ENCODE measurements at places on chromosomes 12 and 14.

GRCh38 chr12:120249266-120249874, 16.2 kb downstream of the PXN start:
- no peak for DNase-seq
- H3K36me3 ChIP-seq, result peaks cover 7% of the 10 kb centered on the region
- H3K27ac ChIP-seq, result no peak overlapping the region

- peak overlapping the region; percentile 72 for H3K27ac ChIP-seq
- DNase-seq, result no peak
- H3K4me3 ChIP-seq, result peak overlapping the region; percentile 41
Observed at GRCh38 chr14:50676814-50677516, 8.9 kb upstream of the SAV1 start.

GRCh38 chr12:103207936-103208335, 250.5 kb downstream of the ASCL1 start:
- H3K27me3 ChIP-seq, result no peaks in the 10 kb centered on the region
- no peak for DNase-seq
- H3K4me3 ChIP-seq, result no peak overlapping the region
- H3K36me3 ChIP-seq, result no peaks in the 10 kb centered on the region

DNA sequence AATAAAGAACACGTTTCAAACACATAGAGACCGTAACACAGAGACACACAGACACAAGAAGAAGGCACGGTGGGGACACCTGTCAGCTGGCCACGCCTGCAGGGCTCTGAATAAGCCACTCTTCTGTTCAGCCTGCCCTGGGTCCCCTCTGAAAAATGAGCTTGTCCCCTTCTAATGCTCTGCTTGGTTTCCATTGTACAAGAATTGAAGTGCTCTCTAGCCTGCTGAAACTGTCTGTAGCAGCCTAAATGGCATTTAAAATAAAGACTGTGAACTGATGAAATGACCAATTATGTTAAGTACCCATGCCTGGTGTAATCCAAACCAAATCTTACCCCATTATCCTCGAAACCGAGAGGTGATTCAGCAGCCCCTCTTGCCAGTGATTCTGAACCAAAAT, 139.8 kb downstream of the FOXN3 start:
- H3K27me3 ChIP-seq, result no peaks in the 10 kb centered on the region
- H3K27ac ChIP-seq, result no peak overlapping the region
- H3K36me3 ChIP-seq, result peaks cover 4% of the 10 kb centered on the region
- no peak overlapping the region for H3K4me3 ChIP-seq
- no peak for DNase-seq
- H3K4me1 ChIP-seq, result peaks cover 5% of the 10 kb centered on the region

- peak overlapping the region; percentile 65 for H3K4me3 ChIP-seq
- peaks cover 46% of the 10 kb centered on the region for H3K27me3 ChIP-seq
Observed at GRCh38 chr12:5433845-5434646, 2.1 kb downstream of the NTF3 start.

DNA sequence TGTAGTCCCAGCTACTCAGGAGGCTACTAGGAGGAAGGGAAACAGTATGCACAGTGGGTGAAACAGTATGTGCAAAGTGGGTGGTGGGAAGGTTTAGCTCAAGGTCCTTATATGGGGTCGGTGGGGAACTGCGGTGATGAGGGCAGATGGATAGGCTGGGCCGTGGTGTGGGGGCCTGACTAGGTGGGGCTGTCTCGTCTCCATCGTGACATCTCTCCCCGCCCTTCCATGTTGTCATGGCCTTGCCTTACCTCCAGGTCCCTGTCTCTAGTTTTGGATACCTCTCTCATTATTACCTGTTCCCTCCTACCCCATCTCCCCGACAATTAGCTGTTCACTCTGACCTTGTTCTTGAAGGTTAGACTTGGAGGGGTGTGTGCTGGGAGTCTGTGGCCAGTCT, 4.4 kb upstream of the NR4A1 start:
- H3K27ac ChIP-seq, result no peak overlapping the region
- H3K36me3 ChIP-seq, result no peaks in the 10 kb centered on the region
- H3K4me3 ChIP-seq, result no peak overlapping the region
- peaks cover 14% of the 10 kb centered on the region for H3K4me1 ChIP-seq
- no peak for DNase-seq

DNA sequence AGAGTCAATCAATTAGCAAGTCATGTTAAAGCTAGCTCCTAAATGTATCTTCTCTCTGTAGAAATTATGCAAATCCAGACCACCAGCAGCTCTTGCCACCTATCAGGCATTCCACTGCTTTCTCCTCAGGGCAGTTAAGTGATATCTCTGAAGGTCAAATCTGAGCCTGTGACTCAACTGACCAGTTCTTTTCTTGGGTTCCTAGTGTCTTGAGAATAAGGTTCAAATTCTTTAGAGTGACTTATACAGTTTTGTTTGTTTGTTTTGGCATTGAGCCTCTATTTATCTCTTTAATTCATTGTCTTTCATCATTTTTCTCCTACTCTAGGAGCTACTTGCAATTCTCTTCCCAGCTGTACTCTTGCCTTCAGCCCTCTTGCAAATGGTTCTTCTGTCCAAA, 2.5 kb upstream of the LRIG3 start:
- H3K36me3 ChIP-seq, result no peaks in the 10 kb centered on the region
- H3K27ac ChIP-seq, result no peak overlapping the region
- peak; percentile 85 for DNase-seq
- H3K4me1 ChIP-seq, result peaks cover 16% of the 10 kb centered on the region
- H3K27me3 ChIP-seq, result no peaks in the 10 kb centered on the region

GRCh38 chr12:78269620-78270019, 438.9 kb downstream of the NAV3 start:
- H3K36me3 ChIP-seq, result no peaks in the 10 kb centered on the region
- H3K4me3 ChIP-seq, result no peak overlapping the region
- no peak overlapping the region for H3K27ac ChIP-seq
- H3K4me1 ChIP-seq, result no peaks in the 10 kb centered on the region
- H3K27me3 ChIP-seq, result no peaks in the 10 kb centered on the region

GRCh38 chr14:81450100-81450531, 50.0 kb upstream of the STON2 start:
- H3K4me3 ChIP-seq, result no peak overlapping the region
- H3K36me3 ChIP-seq, result no peaks in the 10 kb centered on the region
- peaks cover 16% of the 10 kb centered on the region for H3K27me3 ChIP-seq
- H3K4me1 ChIP-seq, result no peaks in the 10 kb centered on the region

DNA sequence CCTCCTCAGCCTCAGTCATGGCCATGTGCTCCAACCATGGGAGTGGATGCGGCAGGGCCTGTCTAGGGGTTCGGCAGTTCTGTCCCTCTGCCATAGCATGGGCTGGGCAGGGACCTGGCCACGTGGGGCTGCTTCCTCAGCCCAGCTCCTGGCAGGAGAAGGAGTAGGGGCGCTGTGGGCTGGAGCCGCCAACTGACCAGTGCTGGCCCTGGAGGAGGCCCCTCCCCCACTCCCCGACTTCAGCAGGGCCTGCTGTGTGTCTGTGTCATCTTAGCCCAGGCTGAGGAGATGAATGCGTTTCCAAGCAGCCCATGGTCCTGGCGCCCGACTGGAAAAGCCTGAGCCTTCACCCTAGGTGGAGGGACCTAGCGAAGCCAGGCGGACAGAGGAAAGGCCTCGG, 2.7 kb upstream of the PACS2 start:
- no peak overlapping the region for H3K4me3 ChIP-seq
- no peaks in the 10 kb centered on the region for H3K36me3 ChIP-seq
- DNase-seq, result no peak
- no peaks in the 10 kb centered on the region for H3K27me3 ChIP-seq

DNA sequence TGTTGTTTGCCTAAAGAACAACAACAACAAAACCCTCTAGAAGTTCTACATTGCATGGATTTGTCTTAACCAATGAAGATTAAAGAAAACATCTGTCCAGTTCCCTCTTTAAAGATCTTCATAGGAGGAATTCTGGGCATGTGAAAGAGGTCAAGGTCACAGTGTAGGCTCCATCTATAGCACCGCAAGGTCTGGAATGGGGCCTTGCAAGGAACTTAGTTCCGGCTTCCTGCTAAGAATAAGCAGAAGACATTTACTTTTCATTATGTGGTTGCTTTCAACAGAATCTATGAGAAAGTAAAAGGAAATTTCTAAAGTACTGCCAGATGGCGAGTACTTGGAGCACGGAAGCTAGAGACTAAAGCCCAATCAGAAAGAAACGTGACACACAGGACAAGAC, 57.2 kb upstream of the GNPNAT1 start:
- H3K27ac ChIP-seq, result no peak overlapping the region
- no peaks in the 10 kb centered on the region for H3K36me3 ChIP-seq
- H3K4me1 ChIP-seq, result peaks cover 7% of the 10 kb centered on the region
- no peak for DNase-seq
- H3K27me3 ChIP-seq, result no peaks in the 10 kb centered on the region

- H3K36me3 ChIP-seq, result no peaks in the 10 kb centered on the region
Observed at GRCh38 chr14:68591786-68592185, 201.1 kb downstream of the ZFP36L1 start.

- H3K27me3 ChIP-seq, result no peaks in the 10 kb centered on the region
- H3K36me3 ChIP-seq, result no peaks in the 10 kb centered on the region
- peaks cover 7% of the 10 kb centered on the region for H3K4me1 ChIP-seq
- H3K4me3 ChIP-seq, result no peak overlapping the region
- no peak for DNase-seq
Observed at GRCh38 chr12:32505067-32505945, 105.9 kb downstream of the FGD4 start.

GRCh38 chr12:6372403-6373003, 2.9 kb downstream of the SCNN1A start:
- H3K4me1 ChIP-seq, result peaks cover 47% of the 10 kb centered on the region
- H3K36me3 ChIP-seq, result no peaks in the 10 kb centered on the region
- H3K27ac ChIP-seq, result peak overlapping the region; percentile 65
- H3K27me3 ChIP-seq, result no peaks in the 10 kb centered on the region
- DNase-seq, result peak; percentile 80

DNA sequence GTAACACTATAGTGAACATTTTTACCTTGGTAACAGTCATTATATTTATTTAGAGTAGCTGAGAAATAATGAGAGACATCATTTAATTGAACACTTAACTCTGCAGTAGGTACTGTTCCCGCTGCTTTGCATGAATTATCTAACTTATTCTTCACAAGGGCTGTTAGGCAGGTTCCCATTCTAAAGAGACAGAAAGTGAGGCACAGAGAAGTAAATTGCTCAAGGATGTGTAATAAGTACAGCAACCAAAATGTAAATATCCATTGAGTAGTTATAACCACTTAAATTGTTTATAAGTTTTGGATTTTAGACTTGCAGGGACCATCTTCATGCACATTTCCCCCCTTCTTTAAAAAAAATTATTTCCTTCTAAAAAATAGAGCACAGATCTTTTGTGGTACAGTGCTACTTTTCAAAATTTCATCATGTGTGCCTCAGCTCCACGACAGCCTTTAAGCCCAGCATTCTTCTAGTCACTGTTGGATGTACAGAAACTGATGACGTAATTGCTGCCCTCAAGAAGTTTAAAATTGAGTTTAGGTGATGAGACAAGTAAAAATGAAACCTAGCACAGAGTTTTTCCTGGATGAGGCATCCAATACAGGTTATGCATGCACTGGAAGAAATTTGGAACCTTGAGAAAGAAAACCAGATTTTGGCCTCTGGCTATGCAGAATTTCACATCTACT, 6.0 kb upstream of the MANSC4 start:
- H3K4me3 ChIP-seq, result no peak overlapping the region
- H3K4me1 ChIP-seq, result peaks cover 25% of the 10 kb centered on the region
- peaks cover 12% of the 10 kb centered on the region for H3K36me3 ChIP-seq
- peak overlapping the region; percentile 66 for H3K27ac ChIP-seq
- peak; percentile 75 for DNase-seq

DNA sequence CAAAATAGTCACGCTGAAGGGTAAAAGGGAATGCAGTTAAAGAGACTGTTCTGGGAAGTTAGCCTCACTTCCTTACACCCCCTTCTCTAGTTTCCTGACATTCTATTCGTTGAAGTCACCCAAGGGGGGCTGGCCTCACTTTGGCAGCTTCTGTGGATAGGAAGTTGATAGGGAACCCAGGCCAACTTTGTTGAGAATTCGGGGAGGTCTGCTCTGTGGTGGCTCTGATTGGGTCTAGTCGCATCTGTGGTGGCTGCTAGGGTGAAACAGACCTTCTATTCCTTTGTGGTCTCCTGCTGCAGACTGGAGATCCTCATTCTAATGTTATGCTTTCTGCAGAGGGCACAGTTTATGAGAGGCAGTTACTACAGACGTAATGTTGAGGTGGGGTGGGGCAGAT, 28.8 kb upstream of the GZMB start:
- H3K36me3 ChIP-seq, result no peaks in the 10 kb centered on the region
- H3K27ac ChIP-seq, result no peak overlapping the region
- no peak for DNase-seq
- no peaks in the 10 kb centered on the region for H3K4me1 ChIP-seq
- no peak overlapping the region for H3K4me3 ChIP-seq

GRCh38 chr14:96140952-96141351, 63.7 kb upstream of the BDKRB2 start:
- peaks cover 9% of the 10 kb centered on the region for H3K4me1 ChIP-seq
- H3K27me3 ChIP-seq, result no peaks in the 10 kb centered on the region
- no peak overlapping the region for H3K27ac ChIP-seq
- no peaks in the 10 kb centered on the region for H3K36me3 ChIP-seq

GRCh38 chr14:74979029-74979428, 23.6 kb upstream of the PGF start:
- no peaks in the 10 kb centered on the region for H3K36me3 ChIP-seq
- peaks cover 22% of the 10 kb centered on the region for H3K4me1 ChIP-seq
- H3K4me3 ChIP-seq, result no peak overlapping the region
- no peak overlapping the region for H3K27ac ChIP-seq

- peaks cover 2% of the 10 kb centered on the region for H3K27me3 ChIP-seq
- no peak for DNase-seq
Observed at GRCh38 chr14:30757082-30757481, 117.3 kb upstream of the COCH start.

DNA sequence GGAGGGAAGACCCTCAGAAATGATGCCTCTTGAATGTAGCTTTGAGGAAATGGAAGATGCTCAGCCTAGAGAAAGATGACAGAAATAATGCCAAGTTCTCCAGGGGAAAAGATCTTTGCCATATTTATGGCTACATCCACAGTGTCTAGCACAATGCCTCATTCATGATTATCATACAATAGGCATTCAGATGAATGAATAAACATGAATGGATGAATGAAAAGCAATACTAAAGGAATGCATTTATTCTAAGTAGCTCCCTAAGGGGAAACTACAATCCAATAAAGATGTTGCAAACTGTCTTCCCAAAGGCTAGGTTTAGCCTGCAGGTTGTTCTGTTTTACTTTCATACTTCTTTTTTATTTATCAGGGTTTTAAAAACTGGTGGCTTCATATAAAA, 12.0 kb downstream of the TMTC1 start:
- DNase-seq, result no peak
- H3K4me3 ChIP-seq, result no peak overlapping the region
- no peak overlapping the region for H3K27ac ChIP-seq
- H3K27me3 ChIP-seq, result no peaks in the 10 kb centered on the region
- no peaks in the 10 kb centered on the region for H3K4me1 ChIP-seq

- H3K4me3 ChIP-seq, result no peak overlapping the region
- no peaks in the 10 kb centered on the region for H3K4me1 ChIP-seq
- H3K27ac ChIP-seq, result no peak overlapping the region
- DNase-seq, result no peak
- H3K27me3 ChIP-seq, result no peaks in the 10 kb centered on the region
Observed at GRCh38 chr12:59944177-59944576, 348.3 kb downstream of the SLC16A7 start.

GRCh38 chr12:64457923-64458322, 6.0 kb downstream of the TBK1 start:
- no peaks in the 10 kb centered on the region for H3K27me3 ChIP-seq
- H3K4me3 ChIP-seq, result no peak overlapping the region
- peaks cover 9% of the 10 kb centered on the region for H3K4me1 ChIP-seq
- no peak for DNase-seq

- DNase-seq, result no peak
- H3K4me3 ChIP-seq, result no peak overlapping the region
Observed at GRCh38 chr12:110253176-110253575, 27.9 kb upstream of the ATP2A2 start.

Measured in astrocyte (in vitro differentiated cells and primary cell).